A549 treated with AZD2906 at 1 μM for 4 hours (cell line): ENCODE measurements at places on chromosomes 3 and 15. TPM values are rescaled to one million over a fixed set of nuclear protein-coding genes. Genes with fewer than 3 reads are reported as not detected.

SPRED1 gene
- total RNA-seq = 7.0 to 8.4 TPM (median 8.0 TPM) in 5 replicates

DNAJC19 gene
- 20.5 to 23.5 TPM (median 22.1 TPM) in 5 replicates for total RNA-seq

GOLGA8S gene
- total RNA-seq = 0.11 to 0.17 TPM (median 0.14 TPM) in 5 replicates

CCDC71 gene
- 12.1 to 16.0 TPM (median 14.4 TPM) in 5 replicates for total RNA-seq

ROPN1B gene
- total RNA-seq = not detected in 5 replicates

BCL2A1 gene
- total RNA-seq = 7.7 to 13.0 TPM (median 9.7 TPM) in 5 replicates

ALDH1L1 gene
- 0.18 to 0.36 TPM (median 0.23 TPM) in 5 replicates for total RNA-seq

FAM3D gene
- not detected in 5 replicates for total RNA-seq

TUSC7 gene
- not detected in 5 replicates for total RNA-seq

SHC4 gene
- 0.61 to 1.2 TPM (median 0.77 TPM) in 5 replicates for total RNA-seq

IL5RA gene
- not detected in 5 replicates for total RNA-seq

SUSD5 gene
- total RNA-seq = 2.9 to 4.6 TPM (median 3.7 TPM) in 5 replicates

MYO1E gene
- total RNA-seq = 236 to 326 TPM (median 277 TPM) in 5 replicates

DUOXA2 gene
- not detected in 5 replicates for total RNA-seq

DUT gene
- total RNA-seq = 99.6 to 107 TPM (median 106 TPM) in 5 replicates

CLDN18 gene
- not detected in 5 replicates for total RNA-seq

MESD gene
- 35.0 to 39.4 TPM (median 35.8 TPM) in 5 replicates for total RNA-seq

CP gene
- total RNA-seq = 3.4 to 7.4 TPM (median 6.1 TPM) in 5 replicates

KLF15 gene
- total RNA-seq = 1.4 to 1.9 TPM (median 1.6 TPM) in 5 replicates

IGSF10 gene
- total RNA-seq = 0.24 to 0.49 TPM (median 0.32 TPM) in 5 replicates

SIDT1 gene
- 0.32 to 0.58 TPM (median 0.51 TPM) in 5 replicates for total RNA-seq

LRTM1 gene
- total RNA-seq = not detected in 5 replicates

TNFAIP8L3 gene
- total RNA-seq = 32.6 to 43.8 TPM (median 36.0 TPM) in 5 replicates

ANKRD63 gene
- 0.24 to 0.43 TPM (median 0.33 TPM) in 5 replicates for total RNA-seq

HERC2 gene
- 41.1 to 48.4 TPM (median 45.7 TPM) in 5 replicates for total RNA-seq

ACP3 gene
- 0.03 to 0.11 TPM (median 0.05 TPM) in 3 of 5 replicates, not detected in the others for total RNA-seq

SLC28A1 gene
- total RNA-seq = not detected in 5 replicates

BSN gene
- total RNA-seq = 0.12 to 0.19 TPM (median 0.16 TPM) in 5 replicates

MAP4 gene
- total RNA-seq = 94.3 to 104 TPM (median 102 TPM) in 5 replicates

CLDN16 gene
- 0.03 to 0.16 TPM (median 0.09 TPM) in 5 replicates for total RNA-seq

CADM2 gene
- 0.05 to 0.16 TPM (median 0.13 TPM) in 5 replicates for total RNA-seq

HYAL1 gene
- total RNA-seq = 0.39 to 0.84 TPM (median 0.54 TPM) in 5 replicates

GUCA1C gene
- total RNA-seq = not detected in 5 replicates

DISP2 gene
- total RNA-seq = 1.00 to 2.5 TPM (median 1.8 TPM) in 5 replicates

GHRL gene
- not detected in 5 replicates for total RNA-seq

HRG gene
- not detected in 5 replicates for total RNA-seq

BUB1B gene
- total RNA-seq = 23.2 to 35.7 TPM (median 26.7 TPM) in 5 replicates

SCN11A gene
- total RNA-seq = 0.01 to 0.02 TPM (median 0.01 TPM) in 3 of 5 replicates, not detected in the others
